Fibroblast of skin of abdomen (primary cell): ENCODE measurements at places on chromosomes 4 and X.

GRCh38 chrX:53318766-53319353, 37.5 kb upstream of the IQSEC2 start:
- DNase-seq = no peak

DNA sequence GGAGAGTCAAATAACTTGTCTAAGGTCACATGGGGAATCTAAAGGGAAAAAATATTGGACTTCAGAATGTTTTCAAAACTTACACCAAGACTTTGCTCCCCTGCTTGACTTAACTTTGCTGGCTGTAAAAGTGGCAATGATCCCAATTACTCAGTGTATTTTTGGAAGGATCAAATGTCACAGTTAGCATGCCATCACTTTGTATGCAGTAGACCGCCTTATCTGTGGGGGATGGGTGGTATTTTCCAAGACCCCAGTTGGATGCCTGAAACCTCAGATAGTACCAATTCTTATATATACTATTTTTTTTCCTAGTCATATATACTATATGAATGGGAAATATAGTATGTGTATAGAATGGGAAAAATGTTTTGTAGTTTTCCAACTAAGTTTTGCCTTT, 53.4 kb downstream of the COL4A6 start:
- no peak for DNase-seq

- DNase-seq = no peak
Observed at GRCh38 chrX:105758754-105759153, 63.6 kb upstream of the NRK start.

DNA sequence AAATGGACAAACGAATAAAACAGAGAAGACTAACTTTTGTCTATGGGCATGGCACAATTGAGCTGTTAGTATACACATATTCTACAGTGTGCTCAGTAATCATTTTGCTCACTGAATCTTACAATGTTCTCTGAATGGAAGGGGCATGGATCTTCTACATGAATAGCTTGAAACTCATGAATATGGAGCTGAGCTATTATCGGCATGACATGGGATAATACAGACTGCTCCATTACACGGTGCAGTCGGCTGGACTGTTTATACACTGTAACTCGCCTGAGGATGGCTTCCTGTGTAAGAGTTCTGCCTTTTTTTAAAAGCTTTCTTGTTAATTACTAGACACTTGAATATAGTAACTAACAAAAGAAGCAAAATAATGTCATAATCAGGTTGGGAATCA, 368.5 kb upstream of the MAD2L1 start:
- DNase-seq = no peak

DNA sequence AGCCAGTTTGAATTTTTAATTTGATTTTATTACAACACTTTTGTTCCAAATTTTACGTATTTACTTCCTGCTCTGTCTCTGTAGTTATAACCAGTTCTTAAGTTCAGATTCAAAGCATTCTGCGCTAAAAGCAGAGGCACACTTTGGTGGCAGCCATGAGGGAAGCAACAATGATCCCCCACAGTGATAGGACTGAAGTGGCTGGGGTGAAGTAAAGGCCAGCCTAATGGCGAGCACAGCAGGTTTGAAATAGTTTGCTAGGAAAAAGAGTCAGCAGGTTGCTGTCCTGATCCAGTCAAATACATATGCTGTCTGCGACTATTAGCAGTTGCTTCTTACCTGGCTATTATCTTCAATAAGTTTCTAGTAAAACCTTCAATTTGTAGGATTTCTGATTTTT, 176.3 kb downstream of the RPA4 start:
- DNase-seq = no peak

DNA sequence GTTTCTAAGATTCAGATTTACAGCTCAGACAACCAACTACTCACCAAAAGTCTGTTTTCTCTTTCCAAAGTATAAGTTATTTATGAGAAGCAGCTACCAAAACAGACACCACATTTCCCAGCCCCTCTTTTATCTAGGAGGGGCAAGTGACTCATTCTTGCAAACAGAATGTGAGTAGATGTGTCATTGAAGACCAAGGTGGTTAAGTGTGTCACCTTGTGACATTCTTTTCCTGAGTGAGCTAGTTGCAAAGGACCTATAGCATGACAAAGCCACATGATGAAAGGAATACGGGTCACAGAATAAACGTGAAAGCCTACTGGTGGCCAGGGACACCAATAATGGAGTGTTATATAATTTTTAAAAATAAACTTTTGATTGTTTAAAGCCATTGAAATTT, 50.0 kb downstream of the SLC7A11 start:
- DNase-seq = peak; percentile 35

DNA sequence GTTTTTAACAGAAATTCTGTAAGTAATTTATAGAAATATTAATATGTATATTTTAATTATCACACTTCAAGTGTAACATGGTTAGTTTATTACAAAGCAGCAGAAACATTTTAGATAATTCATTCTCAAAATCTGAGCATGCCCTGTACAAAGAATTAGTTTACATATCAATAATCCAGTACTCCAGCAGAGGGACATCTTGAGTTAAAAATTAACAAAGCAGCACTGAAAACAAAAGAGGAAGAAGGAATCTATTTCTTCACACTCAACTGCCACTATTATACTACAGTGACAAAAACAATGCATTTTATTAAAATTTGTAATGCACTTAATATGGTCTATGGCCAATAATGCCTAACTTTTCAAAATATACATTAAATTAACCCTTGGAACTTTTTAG, 179.1 kb upstream of the KLHL4 start:
- no peak for DNase-seq

DNA sequence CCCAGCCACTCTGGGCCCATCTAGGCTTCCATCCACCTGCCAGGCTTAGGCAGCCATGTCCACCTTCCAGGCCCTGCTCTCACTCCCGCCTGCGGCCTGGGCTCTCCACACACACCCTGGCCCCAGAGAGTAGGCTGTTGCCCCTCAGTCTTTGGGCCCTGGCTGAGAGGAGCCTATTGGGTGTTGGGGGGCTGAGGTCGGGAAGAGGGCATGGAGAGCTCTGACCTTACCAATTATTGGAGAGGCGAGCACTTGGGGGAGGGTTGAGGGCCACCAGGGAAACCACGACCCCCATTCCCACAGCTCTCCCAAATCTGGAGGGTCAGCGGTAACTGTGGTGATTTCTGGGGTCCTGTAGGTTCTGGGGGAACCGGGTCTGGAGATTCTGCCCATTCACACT, 38.2 kb downstream of the HTRA3 start:
- DNase-seq = no peak
